ENCODE measurements at places on chromosomes 7 and 10.
A peak's percentile ranks its signal among the peaks of the same experiment; 100 is the strongest.

- DNase-seq, result peak; percentile 12
Measured at GRCh38 chr10:109933984-109934565, 10.8 kb upstream of the XPNPEP1 start.

DNA sequence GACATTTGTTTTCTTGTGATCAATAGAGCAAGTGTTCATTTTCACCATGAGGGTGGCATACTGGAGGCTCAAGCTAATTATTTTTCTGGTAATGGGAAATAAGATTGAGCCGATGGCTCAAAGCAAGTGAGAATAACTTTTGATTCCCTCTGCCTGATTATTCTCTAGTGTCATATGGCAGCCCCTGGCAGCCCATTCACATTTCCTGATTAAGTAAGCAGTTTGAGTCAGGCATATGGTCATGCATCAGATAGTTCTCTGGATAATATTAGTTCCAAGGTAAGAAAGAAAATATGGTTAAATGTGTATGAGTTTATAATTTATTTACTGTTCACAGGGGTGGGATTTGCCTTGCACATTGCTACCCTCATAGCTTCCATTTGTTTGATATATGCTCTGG is 109.2 kb downstream of the DYNC1I1 start:
- DNase-seq, result no peak

DNA sequence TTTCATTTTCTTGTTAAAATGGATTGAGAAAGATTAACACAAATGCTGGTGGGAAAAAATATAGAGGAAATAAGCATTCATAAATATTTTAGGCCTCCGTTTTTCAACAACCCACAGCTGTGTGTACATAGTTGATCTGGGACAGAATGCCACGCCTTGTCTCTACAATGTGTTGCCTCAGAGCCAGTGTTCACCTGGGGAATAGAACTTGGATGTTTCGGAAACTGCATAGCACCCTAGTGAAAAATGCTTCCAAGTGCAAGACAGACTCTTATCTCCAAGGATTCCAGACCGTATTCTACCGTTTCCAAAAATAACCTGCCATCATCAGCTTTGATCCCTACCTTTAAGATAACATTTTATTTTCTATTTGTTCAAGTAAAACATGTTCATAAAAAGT is 260.9 kb downstream of the SDK1 start:
- DNase-seq, result no peak

GRCh38 chr10:79946271-79947082 is 2.4 kb downstream of the SFTPD start:
- DNase-seq, result no peak

GRCh38 chr7:129688503-129689222 is 77.1 kb downstream of the NRF1 start:
- DNase-seq, result no peak

GRCh38 chr10:45429790-45430189 is 55.8 kb downstream of the ALOX5 start:
- no peak for DNase-seq

GRCh38 chr10:129799942-129800341 is 164.1 kb downstream of the EBF3 start:
- DNase-seq, result no peak

DNA sequence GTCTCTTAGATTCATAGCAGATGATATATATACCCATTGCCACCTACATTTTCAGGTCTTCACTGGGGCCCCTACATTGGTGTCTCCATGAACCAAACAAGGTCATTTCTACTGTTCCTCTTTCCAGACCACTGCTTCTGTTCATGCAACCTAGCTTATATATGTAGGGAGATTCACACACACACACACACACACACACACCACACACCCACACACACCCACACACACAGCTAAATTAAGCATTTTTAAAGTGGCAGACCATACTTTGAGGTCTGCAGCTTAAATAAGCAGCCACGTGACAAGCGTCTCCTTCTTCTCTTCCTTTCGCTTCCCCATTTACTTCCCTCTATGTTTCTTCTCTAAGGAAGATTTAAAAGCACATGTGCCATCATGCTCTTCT is 70.0 kb upstream of the CC2D2B start:
- DNase-seq, result peak; percentile 61

DNA sequence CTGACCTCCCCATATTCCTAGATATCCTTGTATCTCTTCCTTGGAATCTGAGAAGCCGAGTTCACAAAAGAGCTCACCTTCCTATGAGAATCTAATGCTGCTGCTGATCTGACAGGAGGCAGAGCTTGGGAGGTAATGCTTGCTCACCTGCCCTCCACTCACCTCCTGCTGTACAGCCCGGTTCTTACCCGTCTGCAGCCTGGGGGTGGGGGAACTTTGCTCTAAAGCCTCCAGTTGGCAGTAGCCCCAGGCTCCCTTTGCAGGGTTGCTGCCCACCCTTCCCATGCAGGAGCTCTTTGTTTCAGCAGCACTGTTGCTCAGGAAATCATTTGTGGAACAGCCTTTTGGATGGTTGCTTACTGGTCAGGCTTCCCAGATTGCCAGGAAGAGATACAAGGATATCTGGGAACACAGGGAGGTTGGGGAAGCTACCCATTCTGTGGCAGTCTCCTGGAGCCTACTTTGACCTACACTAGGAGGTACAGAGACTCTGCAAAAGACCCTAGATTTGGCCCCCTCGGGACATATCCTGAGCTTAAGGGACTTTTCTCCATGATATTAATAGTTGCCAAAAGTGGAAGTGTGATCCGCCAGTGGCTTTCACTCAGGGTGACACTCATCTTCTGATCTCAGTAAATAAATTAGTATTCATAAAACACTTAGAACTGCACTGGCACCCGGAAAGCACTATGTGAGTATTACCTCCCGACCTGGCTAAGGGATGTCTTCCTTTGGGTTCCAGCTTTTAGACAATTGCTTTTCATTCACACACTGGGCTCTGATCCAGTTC is 363.7 kb upstream of the PODXL start:
- DNase-seq, result no peak

DNA sequence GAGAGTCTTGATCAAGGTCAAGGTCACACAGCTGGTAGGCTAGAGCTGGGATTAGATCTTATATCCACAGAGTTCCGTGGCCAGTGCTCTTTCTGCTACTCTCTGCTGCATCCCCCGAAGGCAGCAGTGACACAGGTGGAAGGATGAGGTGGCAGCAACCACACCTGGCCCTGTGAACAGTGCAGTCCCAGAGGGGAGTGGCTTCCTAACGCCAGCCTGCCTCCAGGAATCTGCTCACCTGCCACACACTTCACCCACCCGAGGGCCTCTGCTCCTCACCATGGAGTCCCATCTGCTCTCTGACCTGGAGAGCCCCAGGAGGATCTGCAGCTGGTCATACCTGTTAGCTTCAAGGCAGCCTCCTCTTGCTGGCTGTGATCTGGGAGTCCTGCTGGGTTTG is 484.2 kb downstream of the PLXNA4 start:
- DNase-seq, result no peak

Measured in CD14-positive monocyte (primary cell).